ENCODE measurements at places on chromosomes 1 and 21.

GRCh38 chr1:166814611-166815010 is 24.7 kb upstream of the POGK start:
- DNase-seq, result no peak

- no peak for DNase-seq
Observed at GRCh38 chr1:200034262-200034557, 6.7 kb downstream of the NR5A2 start.

DNA sequence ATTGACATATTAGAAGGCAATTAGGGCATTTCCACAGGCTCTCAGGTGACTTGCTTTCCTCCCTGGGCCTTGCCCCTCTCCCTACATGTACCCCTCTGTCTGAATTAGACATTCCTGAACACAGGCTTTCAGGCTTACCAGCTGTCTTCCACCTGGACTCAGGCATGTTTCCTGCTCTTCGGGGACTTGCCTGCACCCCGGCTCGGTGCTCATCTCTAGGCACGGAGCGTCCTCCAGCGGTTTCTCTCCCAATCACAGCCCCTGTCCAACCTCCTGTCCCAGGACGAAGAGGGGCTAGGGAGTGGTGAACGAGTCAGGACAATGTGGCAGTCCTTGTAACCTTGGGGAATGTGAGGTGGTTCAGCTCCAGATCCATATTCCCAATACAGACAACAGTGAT is 4.2 kb downstream of the PROK1 start:
- DNase-seq, result no peak

GRCh38 chr21:25002676-25003075 is 604.6 kb downstream of the MRPL39 start:
- no peak for DNase-seq

GRCh38 chr1:91129017-91129416 is 107.2 kb upstream of the ZNF644 start:
- no peak for DNase-seq

DNA sequence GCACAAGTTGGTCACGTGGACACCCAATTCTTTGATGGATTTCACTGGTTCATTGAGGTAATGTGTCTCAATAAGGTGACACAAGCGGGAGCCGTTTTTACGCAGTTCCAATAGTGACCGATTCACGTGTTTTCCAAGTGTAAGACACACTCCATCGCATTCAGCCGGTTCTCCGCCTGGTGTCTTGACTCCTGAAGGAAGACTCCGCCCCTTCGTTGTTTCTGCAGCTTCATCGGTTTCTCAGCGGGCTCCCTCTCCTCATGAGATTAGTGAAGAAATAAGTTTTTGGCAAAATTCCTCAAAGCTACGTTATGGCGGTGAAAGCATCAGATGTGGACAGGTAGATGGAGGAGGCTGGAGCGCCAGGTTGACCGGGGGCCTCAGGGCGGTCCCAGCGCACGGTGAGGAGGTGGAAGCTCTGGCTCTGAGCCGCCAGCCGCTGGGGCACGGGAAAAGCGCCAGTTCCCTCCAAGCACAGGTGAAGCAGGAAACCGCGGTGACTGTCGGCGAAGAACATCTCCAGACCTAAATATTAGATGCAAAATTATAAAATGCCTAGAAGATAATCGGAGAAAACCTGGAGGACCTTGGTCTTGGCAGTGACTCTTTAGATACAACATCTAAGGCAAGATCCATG is 21.0 kb downstream of the CD2 start:
- DNase-seq, result peak; percentile 41

DNA sequence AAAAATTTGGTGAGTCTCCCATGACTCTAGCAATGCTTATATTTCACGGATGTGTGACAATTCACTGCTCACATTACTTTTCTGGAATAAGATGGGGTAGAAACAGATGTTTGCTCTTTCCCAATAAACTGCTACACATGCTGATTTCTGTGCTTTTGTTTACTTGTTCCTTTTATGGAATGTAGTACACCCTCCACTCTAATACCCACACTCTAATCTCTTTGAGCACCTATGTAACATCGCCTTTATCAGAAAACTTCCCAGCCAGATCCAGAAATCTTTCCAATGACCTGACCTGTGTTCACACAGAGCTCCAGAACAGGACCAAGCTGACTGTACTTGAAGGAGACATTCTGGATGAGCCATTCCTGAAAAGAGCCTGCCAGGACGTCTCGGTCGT is 4.2 kb downstream of the HSD3B2 start:
- no peak for DNase-seq
